Putamen (tissue), 1 donor: ENCODE measurements at places on chromosomes 12 and 14.
A peak's percentile ranks its signal among the peaks of the same experiment; 100 is the strongest.

GRCh38 chr14:58096731-58097130 lies 55.3 kb downstream of the ARMH4 start:
- DNase-seq: no peak

DNA sequence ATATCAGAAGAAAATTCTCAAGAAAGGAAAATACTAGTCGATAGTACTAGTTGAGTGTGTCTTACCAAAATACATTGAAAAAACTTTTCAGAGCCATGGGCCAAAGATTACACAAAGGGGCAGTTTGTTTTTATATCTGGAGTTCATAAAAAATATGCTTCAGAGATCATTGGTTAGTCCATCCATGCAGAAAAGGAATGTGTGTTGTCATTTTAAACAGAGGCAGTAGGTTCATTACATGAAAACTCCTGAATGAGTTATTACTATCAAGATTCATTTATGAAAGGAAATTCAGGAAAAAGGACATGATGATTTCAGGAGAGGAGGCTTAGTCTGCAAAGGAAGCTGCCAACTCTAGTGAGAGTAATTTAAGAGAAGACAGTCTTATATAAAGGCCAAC lies 354.8 kb downstream of the AEBP2 start:
- DNase-seq: no peak

DNA sequence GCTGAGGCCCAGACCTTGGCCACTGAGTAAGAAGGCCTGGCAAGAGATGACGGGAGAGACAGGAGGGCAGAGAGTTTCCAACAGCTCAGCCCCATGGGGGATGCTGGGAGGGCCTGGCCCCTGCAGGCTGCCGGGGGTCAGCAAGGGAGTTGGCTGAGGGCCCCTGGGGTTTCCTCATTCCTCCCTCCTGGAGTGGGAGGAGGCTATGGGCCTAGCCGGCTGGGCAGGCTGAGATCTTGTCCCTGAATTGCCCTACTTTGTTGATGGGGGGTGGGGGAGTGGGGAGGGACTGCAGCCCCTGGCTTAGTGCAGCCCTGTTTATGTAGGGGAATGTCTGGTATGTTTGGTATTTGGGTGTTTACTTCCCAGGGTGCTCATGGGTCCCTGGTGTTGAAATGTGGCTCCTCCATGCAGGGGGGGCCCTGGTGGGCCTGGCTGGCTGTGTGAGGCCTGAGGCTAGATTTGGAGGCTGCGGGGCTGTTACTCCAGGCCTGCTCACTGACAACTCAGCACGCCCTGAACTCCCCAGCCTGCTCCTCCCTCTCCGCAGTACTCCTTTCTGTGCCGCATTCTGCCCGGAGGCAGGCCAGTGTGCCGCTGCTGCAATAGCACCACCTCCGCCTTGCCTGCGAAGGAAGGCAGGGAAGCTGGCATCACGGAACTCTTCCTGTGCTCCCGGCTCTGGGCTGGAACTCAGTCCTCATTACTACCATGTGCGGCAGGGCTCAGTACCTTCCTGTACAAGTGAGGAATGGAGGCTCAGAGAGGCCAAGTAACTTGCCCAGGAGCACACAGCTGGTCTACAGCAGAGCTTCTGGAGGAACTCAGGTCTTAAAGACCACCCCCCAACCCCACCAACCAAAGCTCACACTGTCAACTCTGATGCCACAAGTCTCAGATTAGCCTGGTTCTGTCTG lies 25.3 kb downstream of the JDP2 start:
- no peak for DNase-seq

DNA sequence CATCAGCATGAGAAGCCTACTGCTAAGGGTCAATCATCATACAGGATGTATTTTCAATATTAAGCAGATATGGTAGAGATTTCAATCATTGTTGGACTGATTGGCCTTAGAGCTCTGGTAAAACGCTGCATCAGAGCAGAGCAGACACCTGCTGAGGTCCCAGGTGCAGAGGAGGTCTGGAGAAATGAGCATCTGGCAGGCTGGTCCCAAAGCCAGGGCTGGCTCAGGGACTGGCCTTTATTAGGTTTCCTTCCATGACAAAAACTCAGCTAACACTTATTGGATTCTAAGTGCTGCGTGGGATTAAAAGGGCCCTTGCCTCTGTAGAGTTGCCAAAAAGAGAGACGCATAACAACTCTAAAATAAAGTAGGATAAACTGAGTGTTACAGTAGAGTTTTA lies 29.7 kb downstream of the AKAP6 start:
- no peak for DNase-seq

GRCh38 chr12:130761537-130762318 lies 45.6 kb upstream of the RIMBP2 start:
- peak; percentile 12 for DNase-seq

DNA sequence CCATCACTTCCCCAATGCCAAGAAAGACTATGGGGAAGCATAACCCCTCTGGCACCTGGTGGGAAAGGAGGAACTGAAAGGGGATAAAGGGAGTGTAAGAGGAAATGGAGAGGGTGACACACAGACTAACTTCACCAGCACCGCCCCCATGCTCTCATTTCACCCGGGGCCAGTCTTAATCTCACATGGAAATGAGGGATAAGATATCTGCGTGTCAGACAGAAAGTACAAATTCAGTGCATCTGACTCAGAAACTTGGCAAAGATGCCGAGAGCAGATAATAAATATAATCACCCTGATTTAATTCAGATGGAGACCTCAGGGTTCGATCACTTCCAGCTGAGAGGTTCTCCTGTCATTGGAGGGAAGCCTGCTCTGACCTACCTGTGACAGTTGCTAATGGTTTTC lies 191.6 kb downstream of the DUSP6 start:
- DNase-seq: no peak

- DNase-seq: peak; percentile 59
Observed at GRCh38 chr12:130916241-130916911, 37.3 kb upstream of the ADGRD1 start.
